ENCODE measurements at places on chromosomes 4 and X. TPM values are rescaled to one million over a fixed set of nuclear protein-coding genes. Genes with fewer than 3 reads are reported as not detected.
A peak's percentile ranks its signal among the peaks of the same experiment; 100 is the strongest.

- H3K27me3 ChIP-seq: peaks cover 13% of the 10 kb centered on the region
- H3K27ac ChIP-seq: no peak overlapping the region
- no peak overlapping the region for H3K4me3 ChIP-seq
- DNase-seq: peak; percentile 3
- peaks cover 4% of the 10 kb centered on the region for H3K36me3 ChIP-seq
- H3K4me1 ChIP-seq: peaks cover 18% of the 10 kb centered on the region
Measured at GRCh38 chr4:57131849-57132742, 21.9 kb upstream of the IGFBP7 start.

The NPNT gene
- 90.1 TPM for total RNA-seq

DNA sequence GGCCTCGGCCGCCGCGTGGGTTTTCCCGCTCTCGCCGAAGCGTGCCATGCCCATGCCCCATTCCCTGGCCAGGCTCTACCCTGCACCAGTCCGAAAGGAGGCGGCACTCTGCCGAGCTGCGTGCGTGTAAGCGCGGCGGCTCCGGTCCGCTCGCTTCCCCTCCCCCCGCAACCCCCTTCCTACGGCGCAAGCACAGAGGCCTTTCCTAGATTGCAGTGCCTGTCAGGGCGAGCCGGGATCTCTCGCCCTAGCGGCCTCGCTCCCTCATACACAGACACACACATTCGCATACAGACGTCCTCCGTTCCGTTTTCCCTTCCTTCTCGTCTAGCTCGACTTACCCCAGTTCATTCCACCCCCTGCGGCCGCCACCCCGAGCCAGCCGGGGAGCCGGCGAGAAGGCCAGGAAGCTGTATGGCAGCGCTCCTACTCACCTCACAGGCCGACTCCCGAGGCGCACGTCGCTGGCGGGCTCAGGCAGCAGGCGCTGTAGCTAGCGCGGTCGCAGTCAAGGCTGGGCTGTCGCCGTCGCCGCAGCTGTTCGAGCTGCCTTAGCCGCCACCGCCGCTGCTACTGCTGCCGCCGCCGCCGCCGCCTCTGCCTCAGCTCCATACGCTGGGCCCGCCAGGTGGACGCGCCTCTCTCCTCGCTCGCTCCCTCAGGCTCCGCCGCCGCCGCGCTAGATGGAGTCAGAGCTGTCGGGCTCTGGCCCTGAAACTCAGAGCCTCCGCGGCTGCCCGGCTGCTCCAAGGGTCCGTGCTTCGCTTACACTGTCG lies 615 bp downstream of the NEXMIF start:
- H3K27ac ChIP-seq: no peak overlapping the region
- no peaks in the 10 kb centered on the region for H3K36me3 ChIP-seq
- peaks cover 35% of the 10 kb centered on the region for H3K27me3 ChIP-seq
- peak; percentile 7 for DNase-seq
- H3K4me1 ChIP-seq: peaks cover 5% of the 10 kb centered on the region

- no peaks in the 10 kb centered on the region for H3K27me3 ChIP-seq
- H3K4me1 ChIP-seq: no peaks in the 10 kb centered on the region
- DNase-seq: no peak
- H3K27ac ChIP-seq: no peak overlapping the region
Measured at GRCh38 chr4:162661913-162662312, 498.1 kb upstream of the FSTL5 start.

DNA sequence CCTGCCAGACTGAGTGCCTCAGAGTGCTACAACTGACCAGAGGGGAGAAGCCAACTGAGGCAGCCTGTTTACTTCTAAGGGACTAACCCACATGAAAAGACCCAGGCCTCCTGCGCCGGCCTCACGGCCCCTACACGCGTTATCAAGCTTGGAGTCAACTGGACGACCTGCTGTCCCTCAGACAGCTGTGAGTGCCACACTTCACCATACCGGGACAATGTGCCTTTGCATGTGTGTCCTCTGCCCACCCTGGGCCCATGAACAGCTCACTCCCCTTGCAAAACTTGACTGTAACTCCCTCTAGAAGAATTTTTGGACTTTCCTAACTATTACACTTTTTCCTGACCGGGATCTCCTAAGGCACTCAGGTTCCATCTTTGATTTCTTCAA lies 1.8 kb downstream of the NOP14 start:
- no peak for DNase-seq
- H3K4me1 ChIP-seq: no peaks in the 10 kb centered on the region
- H3K27me3 ChIP-seq: peaks cover 9% of the 10 kb centered on the region
- no peak overlapping the region for H3K27ac ChIP-seq
- H3K36me3 ChIP-seq: peaks cover 32% of the 10 kb centered on the region

DNA sequence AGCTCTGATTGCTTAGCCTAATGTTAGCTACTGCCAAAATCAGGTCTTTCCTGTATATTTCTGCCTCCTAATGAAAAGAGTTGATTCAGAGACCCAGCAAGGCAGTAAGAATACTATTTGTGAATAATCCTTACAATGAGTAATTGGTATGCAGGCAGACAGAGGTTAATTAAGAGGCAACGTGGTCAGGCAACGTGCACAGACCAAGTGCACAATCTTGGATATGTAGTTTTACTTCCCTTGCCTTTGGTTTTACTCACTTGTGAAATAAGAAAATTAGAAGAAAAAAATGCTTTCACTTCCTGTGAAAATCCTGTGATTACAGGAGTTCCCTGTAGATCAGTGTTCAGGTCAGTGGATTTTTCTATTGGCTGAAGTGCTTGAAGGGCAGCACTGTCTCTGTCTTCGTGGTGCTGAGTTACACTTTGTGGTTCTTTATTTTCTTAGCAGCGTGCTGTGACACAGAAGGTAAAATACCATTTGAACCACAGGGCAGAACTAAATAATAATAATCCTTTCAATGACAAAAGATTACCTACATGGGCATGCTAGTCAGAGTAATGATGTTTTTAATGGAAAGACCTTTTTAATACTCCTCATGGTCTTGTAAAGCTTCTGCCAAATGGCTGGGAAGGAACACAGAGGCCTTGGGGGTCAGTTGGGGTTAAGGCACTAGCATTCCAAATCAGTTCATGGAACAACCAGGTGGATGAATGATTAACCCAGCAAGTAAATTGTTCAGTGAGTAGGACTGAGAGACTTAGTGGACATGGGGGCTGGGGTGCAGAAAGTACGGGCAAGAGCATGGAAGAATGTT lies 430.9 kb downstream of the MAPK10 start:
- peak overlapping the region; percentile 70 for H3K4me3 ChIP-seq
- peaks cover 31% of the 10 kb centered on the region for H3K4me1 ChIP-seq
- H3K36me3 ChIP-seq: peaks cover 5% of the 10 kb centered on the region
- H3K27ac ChIP-seq: peak overlapping the region; percentile 81
- DNase-seq: peak; percentile 51
- no peaks in the 10 kb centered on the region for H3K27me3 ChIP-seq

The DMRTC1B gene
- not detected for total RNA-seq

The RRH gene
- 0.34 TPM for total RNA-seq

- H3K36me3 ChIP-seq: peaks cover 12% of the 10 kb centered on the region
- H3K4me1 ChIP-seq: peaks cover 35% of the 10 kb centered on the region
- no peaks in the 10 kb centered on the region for H3K27me3 ChIP-seq
- no peak overlapping the region for H3K4me3 ChIP-seq
- peak; percentile 68 for DNase-seq
Measured at GRCh38 chrX:106927700-106928099, 7.5 kb downstream of the CLDN2 start.

- no peak overlapping the region for H3K27ac ChIP-seq
- H3K36me3 ChIP-seq: peaks cover 4% of the 10 kb centered on the region
- no peaks in the 10 kb centered on the region for H3K27me3 ChIP-seq
- H3K4me3 ChIP-seq: no peak overlapping the region
- H3K4me1 ChIP-seq: peaks cover 6% of the 10 kb centered on the region
Measured at GRCh38 chr4:105460306-105460705, 13.6 kb downstream of the PPA2 start.

The FGD1 gene
- 0.97 TPM for total RNA-seq

DNA sequence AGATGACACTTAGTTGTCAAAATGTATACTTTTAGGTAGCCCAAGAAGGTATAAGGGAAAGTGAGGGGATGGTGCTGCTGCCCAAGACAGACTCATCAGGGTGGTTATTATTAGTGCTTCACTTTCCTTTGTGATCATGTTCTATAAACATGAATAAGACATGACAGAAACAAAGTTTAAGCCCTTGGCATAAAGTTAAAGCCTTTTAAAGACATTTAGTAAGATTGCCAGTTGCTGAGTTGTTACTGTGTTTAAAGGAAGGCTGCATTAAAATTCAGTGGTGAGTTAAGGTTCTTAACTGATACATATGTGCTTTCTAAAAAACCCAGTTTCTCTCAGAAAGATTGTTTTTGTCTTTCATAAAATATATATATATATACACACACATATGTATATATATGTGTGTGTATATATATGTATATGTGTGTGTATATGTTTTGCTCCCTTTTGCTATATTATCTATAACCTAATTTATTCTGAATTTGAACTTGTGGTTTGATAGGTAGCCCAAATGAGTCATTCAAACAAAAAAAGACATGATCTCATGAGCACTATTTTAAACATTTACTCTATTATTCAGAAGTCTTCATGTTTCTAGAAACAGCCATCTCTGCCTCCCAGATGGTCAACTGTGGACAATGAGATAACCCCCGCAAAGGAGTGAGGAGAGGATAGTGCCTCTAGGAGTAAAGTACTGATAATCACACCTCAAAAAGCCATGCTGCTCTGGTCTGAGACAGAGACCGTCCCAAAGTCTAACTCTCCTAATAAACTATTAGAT lies 98.1 kb upstream of the OTUD4 start:
- no peak overlapping the region for H3K27ac ChIP-seq
- DNase-seq: no peak
- no peak overlapping the region for H3K4me3 ChIP-seq
- H3K4me1 ChIP-seq: no peaks in the 10 kb centered on the region

The PPBP gene
- not detected for total RNA-seq

GRCh38 chr4:124079174-124079780 lies 633.3 kb downstream of the ANKRD50 start:
- no peak for DNase-seq
- no peaks in the 10 kb centered on the region for H3K4me1 ChIP-seq
- H3K27ac ChIP-seq: no peak overlapping the region
- H3K27me3 ChIP-seq: no peaks in the 10 kb centered on the region
- H3K4me3 ChIP-seq: no peak overlapping the region

DNA sequence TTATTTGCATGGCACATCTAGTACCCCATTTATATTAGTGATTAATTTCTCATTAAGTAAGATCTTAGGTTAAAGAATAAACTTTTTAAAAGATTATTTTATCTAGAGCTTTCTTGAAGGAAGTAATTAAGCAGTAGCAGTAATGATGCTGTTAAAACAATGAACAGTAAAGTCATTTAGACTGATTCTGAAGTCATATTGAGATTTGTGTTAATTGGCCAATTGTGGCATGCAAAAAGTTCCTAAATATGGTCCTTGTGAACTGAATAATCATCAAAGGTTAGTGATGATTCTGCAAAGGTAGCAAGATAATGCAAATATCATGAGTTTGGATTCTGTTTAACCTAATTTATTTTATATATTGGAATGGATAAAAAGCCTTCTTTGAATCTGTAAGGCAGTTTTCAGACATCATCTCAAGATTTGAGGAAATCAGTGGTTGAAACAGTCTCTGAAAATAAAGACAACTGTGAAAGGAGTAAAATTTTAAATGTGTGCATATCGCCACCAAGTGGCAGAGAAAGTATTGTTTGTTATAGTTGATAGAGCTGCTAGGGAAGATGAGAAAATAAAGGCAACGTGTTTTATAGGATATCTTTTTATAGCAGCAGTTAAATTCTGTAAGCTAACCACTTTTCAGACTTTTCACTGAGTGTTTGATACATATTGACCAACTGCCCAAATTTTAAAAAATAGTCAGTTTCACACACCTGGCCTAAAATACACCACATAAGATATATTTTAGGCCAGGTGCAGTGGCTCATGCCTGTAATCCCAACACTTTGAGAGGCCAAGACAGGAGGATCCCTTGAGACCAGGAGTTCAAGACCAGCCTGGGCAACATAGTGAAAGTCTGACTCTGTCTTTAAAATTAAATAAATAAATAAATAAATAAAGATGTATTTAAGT lies 79.6 kb downstream of the CCKAR start:
- H3K4me3 ChIP-seq: no peak overlapping the region
- no peaks in the 10 kb centered on the region for H3K27me3 ChIP-seq
- H3K27ac ChIP-seq: no peak overlapping the region
- DNase-seq: peak; percentile 20
- H3K4me1 ChIP-seq: no peaks in the 10 kb centered on the region
- peaks cover 3% of the 10 kb centered on the region for H3K36me3 ChIP-seq

DNA sequence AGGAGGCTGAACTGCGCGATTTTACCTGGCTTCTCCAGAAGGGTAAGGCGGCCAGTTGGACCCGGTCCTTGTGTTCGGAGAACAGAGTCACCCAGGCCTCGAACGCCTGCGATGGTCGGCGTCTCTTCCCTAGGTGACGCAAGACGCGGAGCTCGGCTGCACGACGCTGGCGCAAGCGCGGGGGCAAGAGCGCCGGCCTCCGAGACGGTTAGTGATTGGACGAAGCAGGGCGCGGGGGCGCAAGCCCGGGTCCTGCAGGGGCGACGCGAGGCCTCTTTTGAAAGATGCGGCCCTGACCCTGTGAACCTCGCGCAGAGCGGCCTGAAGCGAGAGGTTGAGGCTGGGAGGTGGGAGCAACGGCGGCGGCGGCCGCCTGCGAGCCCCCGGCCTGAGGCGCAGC lies 428 bp downstream of the ADAD1 start:
- no peaks in the 10 kb centered on the region for H3K36me3 ChIP-seq
- no peak for DNase-seq
- H3K4me3 ChIP-seq: no peak overlapping the region
- H3K4me1 ChIP-seq: no peaks in the 10 kb centered on the region

The PLP1 gene
- total RNA-seq: not detected

The STK32B gene
- total RNA-seq: not detected

DNA sequence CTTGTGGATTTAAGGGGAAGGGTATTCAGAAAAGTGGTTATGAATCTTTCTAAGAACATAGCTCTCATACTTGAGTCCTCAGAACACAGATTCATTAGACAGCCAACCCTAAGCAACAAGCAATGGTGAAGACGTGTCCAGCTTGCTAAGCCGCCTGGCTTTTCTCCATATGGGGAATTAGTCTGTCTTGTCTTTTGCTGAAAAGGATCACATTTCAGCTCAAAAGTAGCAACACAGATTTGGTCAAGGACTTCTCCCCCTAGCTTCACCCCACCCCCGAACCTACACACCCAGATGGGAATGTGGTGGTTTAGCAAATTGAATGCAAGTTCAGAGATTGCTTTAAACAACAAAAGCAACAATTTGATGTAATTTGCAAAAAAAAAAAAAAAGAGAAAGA lies 103.3 kb upstream of the RASGEF1B start:
- H3K36me3 ChIP-seq: no peaks in the 10 kb centered on the region
- DNase-seq: no peak
- H3K4me1 ChIP-seq: peaks cover 28% of the 10 kb centered on the region
- no peak overlapping the region for H3K27ac ChIP-seq
- no peak overlapping the region for H3K4me3 ChIP-seq
- H3K27me3 ChIP-seq: no peaks in the 10 kb centered on the region

The RFC1 gene
- 33.3 TPM for total RNA-seq

- no peak overlapping the region for H3K4me3 ChIP-seq
- H3K4me1 ChIP-seq: no peaks in the 10 kb centered on the region
- H3K27ac ChIP-seq: no peak overlapping the region
- no peaks in the 10 kb centered on the region for H3K27me3 ChIP-seq
Measured at GRCh38 chr4:165096776-165097175, 15.9 kb downstream of the TMEM192 start.

The TIGD2 gene
- total RNA-seq: 9.8 TPM

- H3K4me1 ChIP-seq: peaks cover 19% of the 10 kb centered on the region
- no peak for DNase-seq
- H3K27ac ChIP-seq: no peak overlapping the region
- H3K4me3 ChIP-seq: no peak overlapping the region
Measured at GRCh38 chr4:159598602-159599001, 495.7 kb downstream of the RAPGEF2 start.

- no peak overlapping the region for H3K4me3 ChIP-seq
- no peak overlapping the region for H3K27ac ChIP-seq
- no peaks in the 10 kb centered on the region for H3K27me3 ChIP-seq
- H3K36me3 ChIP-seq: no peaks in the 10 kb centered on the region
Measured at GRCh38 chr4:177640864-177641263, 198.6 kb upstream of the AGA start.

All from Calu3 (cell line).